Hematopoietic multipotent progenitor cell treated with erythropoietin and hydrocortisone succinate and interleukin-3 and kit ligand, for 8 days (in vitro differentiated cells): ENCODE measurements at places on chromosomes 5 and 9.

DNA sequence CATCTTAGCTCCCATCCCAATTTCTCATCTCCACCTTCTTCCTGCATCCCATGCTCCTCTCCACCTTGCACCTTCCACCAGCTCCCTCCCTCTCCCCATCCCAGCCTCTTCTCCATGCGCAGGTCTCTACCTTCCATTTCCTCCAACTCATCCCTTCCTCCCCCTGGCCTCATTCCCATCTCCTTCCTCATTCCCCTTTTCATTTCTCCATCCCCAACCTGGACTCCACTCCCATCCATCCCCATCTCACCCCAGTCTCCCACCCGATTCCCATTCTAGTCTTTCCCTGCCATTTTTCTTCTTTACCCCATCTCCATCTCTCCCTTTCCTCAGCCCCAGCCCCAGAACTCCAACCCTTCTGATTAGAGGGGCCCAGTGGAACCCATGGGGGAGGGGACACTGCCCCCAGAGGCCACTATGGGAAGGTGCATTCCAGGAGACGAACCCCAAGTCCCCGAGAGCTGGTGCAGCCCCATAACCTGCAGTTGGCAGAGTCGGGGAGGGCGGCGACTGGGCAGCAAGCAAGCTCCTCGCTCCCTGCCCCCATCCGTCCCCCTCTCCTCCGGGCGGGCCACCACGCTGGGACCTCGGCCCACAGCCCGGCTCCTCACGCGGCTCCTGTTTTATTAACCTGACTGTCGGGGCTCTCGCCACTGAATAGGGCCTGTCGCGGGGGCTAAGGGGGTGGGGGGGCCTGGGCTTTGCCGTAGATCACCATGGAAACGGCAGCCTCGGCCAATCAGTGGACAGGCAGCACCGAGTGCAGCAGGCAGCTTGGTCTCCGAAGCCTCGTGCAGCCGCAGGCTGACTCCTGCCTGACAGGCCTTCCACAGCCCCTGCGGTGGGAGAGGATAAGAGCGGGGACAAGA is 66.7 kb downstream of the PCDH1 start:
- peak; percentile 40 for DNase-seq

- DNase-seq = no peak
Measured at GRCh38 chr5:54835647-54836046, 149.7 kb downstream of the ESM1 start.

GRCh38 chr9:92794426-92794825 is 29.8 kb upstream of the BICD2 start:
- no peak for DNase-seq

DNA sequence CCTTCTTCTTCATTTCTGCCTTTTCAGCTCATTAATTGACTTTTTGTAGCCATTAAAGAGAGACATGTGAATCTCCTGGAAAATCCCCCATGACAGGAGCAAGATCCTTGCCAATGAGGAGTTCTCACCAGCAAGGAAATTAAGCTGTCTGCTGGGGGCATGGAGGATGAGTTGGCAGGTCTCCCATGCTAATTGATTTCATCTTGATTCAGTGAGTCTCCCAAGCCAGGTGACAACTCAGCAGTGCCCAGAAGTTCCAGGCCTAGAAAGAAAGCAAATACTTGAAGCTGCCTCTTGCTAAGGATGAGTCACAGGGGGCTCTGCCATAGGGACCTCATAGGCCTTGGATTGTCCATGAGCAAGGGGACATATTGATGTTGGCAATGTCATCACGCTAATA is 30.0 kb upstream of the ADRA1B start:
- no peak for DNase-seq

GRCh38 chr5:150167908-150168307 is 1.3 kb downstream of the CDX1 start:
- no peak for DNase-seq

DNA sequence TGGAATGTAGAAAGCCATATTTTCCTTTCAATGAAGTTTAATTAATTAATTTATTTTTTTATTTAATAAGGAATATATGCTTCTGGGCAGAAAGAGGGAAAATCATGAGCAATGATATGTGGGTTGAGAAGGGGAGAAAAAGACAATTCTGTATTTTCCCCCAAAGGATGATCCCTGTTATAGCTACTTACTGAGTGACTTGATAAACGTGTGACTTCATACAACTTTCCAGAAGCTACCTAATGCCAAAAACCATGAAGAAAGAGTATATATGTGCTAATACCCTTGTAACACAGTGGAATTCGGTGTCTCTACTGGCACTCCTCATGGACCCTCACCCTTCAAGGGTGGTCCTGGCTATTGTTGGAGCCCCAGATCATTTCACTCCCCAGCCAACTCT is 335.0 kb upstream of the KLF4 start:
- DNase-seq = no peak

- DNase-seq = no peak
Measured at GRCh38 chr5:179254638-179255271, 90.5 kb downstream of the ADAMTS2 start.

- no peak for DNase-seq
Measured at GRCh38 chr5:10642367-10642766, 78.5 kb downstream of the ANKRD33B start.

DNA sequence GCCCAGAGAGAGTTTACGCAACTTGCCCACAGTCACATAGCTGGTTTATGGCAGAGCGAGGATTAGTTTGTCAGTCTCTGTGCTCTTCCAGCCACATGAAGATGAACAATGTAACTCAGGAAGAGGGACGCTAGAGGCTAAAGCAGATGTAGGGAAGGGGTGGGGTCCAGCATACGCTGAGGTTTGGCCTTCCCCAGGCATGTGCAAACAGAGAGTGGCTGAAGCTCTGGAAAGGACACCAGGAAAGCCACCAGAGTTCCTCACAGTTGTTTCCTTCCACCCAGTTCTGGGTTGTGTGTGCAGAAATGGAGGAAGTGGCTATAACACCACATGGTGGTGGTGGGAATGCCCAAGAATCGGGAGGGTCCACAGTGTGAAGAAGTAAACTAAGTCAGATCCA is 60.0 kb downstream of the SNX18 start:
- DNase-seq = no peak

DNA sequence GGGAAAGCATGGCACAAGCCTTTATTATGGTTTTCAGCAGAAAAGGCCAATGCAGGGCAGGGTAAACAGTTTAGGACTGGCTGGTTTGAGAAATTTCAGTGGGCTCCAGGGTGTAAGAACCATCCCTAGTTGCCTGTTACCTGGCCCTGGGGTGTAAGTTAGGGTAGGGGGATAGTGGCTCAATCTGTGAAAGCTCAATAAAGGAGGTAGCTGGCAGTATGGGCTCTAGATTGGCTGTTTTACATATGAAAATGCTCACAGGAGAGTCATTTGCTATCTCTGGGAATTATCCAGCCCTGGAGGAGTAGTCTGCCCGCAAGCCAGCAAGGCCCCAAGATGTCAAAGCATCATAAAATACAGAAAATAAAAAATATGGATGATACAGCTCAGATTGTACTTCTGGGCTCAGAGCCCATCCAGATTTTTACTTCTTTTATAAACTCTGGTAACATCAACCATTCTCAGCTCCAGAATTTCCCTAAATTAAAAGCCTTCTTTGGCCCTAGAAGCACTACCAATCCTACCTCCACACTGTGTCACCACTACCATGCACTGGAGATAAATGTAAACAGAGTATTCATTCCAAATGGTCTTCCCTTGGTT is 31.1 kb downstream of the SSBP2 start:
- DNase-seq = no peak

GRCh38 chr9:120916588-120916987 is 10.0 kb downstream of the TRAF1 start:
- no peak for DNase-seq

- DNase-seq = no peak
Measured at GRCh38 chr9:124290743-124291554, 33.2 kb downstream of the NEK6 start.

GRCh38 chr9:86753836-86754235 is 193.5 kb downstream of the GAS1 start:
- no peak for DNase-seq

GRCh38 chr9:69476016-69476415 is 151.0 kb downstream of the ENTREP1 start:
- DNase-seq = no peak

- DNase-seq = no peak
Measured at GRCh38 chr9:87097238-87097637, 149.9 kb upstream of the GAS1 start.

GRCh38 chr5:55172051-55172899 is 702 bp downstream of the CDC20B start:
- DNase-seq = peak; percentile 93
